ENCODE measurements at places on chromosomes 5 and 9.

DNA sequence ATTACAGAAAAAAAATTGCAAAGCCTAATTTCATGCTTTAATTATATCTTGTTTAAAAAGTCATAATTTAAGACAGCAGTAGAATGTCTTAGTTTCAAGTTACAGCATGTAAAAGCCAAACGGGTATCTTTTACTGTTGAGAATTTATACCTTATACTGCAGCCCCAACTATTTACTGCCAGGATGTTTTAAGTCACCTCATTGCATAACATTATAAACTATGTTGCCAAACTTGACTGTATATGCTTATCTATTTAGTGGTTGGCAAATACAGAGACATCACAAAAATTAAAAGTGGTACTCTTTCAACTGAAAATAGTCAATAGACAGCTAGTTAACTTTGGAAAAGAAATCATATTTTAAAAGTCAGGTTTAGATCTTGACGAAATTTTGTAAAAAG is 119.5 kb downstream of the EDIL3 start:
- DNase-seq: no peak

- no peak for DNase-seq
Measured at GRCh38 chr9:134947265-134947955, 29.7 kb upstream of the FCN1 start.

DNA sequence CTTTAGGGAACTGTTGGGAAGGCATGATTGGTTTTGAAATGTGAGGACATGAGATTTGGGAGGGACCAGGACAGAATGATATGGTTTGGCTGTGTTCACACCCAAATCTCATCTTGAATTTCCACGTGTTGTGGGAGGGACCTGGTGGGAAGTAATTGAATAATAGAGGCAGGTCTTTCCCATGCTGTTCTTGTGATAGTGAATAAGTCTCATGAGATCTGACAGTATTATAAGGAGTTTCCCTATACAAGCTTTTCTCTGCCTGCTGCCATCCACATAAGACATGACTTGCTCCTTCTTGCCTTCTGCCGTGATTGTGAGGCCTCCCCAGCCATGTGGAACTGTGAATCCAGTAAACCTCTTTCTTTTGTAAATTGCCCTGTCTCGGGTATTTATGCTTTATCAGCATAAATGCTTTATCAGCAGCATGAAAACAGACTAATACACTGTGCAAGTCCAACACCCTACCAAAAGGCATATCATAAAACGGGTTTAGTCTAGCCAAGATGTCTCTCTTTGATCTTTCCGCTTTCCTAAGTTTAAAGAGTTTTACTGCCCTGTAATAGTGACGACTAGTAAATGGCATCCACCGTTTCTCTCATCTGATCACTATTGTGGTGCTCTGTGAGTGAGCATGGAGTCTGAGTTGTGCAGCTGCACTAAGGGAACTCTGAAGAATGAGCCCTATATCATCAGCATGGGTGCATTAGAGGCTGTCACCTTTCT is 12.9 kb upstream of the ZNF782 start:
- DNase-seq: no peak

DNA sequence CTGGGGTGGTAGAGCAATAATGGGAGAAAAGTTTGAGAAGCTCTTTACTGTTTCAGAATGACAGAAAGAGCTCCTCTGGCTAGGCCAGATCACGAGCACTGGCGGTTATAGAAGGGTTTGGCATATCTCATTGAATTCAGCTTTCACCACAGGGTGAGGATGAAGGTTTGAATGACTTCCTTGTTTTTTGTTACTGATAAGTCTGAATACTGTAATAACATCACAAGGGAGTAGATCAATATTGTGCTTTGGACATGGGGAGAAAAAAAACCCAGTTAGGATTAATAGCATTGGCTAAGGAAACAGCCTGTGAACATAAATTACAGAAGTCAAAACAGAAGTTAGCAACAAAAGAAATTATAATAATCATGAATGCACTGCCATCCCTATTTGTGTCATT is 9.4 kb downstream of the PHAX start:
- DNase-seq: no peak

GRCh38 chr5:164561933-164562872 is 1056.8 kb downstream of the MAT2B start:
- peak; percentile 93 for DNase-seq

- DNase-seq: no peak
Measured at GRCh38 chr9:34158362-34158869, 20.4 kb upstream of the UBAP1 start.

DNA sequence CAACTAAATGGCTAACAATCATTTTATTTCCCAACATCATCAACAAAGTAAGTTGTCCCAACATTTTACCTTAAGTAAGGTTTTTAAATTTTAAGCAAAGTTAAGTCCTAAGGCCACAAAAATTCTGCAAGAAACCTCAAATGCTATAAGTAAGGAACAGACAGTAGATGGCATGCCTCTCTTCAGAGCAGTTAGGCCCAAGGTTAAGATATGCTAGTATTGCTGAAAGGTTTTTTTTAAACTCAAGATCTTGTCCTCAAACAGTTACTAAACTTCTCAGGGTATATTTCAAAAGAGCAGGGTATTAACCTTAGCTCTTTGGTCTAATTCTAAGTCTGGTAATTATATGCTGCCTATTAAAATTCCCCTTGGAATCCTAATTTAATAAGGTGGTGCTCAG is 35.1 kb downstream of the PJA2 start:
- peak; percentile 52 for DNase-seq

- no peak for DNase-seq
Measured at GRCh38 chr5:166031926-166032325, 2259.5 kb upstream of the WWC1 start.

DNA sequence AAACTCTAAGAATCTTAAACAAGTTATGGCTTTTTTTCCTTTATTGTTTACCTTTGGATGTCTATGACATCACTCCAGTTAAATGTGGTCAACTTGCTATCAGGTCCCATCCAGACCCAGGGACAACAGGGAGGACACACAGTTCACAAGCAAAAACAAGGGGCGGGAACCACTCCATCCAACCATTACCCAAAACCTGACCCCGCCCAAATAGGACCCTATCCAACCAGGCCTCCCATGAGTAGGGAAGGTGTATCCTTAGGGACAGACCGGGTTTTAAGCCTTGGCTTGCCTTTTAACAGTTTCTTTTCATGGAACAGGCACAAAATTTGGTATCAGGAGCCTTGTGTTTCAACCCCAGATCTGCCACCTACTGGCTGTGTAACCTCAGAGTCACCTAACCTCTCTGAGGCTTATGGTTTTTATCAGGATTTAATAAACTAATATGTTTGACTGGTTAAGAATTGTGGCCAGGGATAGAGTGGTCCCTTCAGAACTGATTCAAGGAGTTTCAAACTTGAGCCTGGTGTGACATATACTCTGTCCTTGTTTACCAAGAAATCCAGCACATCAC is 127.7 kb upstream of the RAD23B start:
- no peak for DNase-seq

DNA sequence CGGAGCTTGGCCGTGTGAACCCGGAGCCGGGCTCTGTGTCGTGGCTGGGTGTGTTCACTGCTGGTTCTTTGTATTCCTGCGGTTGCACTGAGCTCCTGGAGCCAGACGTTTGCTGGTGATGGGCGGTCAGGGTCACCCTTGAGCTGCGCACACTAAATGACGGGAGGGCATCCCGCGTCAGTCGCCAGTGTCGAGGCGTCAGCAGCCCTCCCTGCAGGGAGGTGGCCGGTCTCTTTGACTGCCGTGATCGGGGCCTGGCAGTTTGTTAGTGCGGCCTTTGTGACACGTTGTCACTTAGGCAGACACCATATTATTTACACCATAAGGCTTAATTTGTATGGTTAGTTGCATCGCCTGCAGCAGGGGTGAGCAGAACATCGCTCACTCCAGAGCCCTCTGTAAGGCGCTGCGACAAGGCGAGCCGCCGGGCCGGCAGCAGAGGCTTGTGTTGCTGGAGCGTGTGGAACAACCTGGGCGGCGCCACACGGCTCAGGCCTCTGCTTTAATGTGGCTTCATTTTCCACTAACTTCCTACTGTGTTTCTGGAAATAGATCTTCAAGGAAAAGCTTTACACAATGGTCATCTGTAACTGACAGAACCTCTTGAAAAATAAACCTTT is 8.3 kb downstream of the NDUFS6 start:
- DNase-seq: no peak

- DNase-seq: no peak
Measured at GRCh38 chr5:19487480-19487879, 500.5 kb downstream of the CDH18 start.

GRCh38 chr9:134240361-134240760 is 76.0 kb upstream of the RNU6ATAC start:
- DNase-seq: no peak

DNA sequence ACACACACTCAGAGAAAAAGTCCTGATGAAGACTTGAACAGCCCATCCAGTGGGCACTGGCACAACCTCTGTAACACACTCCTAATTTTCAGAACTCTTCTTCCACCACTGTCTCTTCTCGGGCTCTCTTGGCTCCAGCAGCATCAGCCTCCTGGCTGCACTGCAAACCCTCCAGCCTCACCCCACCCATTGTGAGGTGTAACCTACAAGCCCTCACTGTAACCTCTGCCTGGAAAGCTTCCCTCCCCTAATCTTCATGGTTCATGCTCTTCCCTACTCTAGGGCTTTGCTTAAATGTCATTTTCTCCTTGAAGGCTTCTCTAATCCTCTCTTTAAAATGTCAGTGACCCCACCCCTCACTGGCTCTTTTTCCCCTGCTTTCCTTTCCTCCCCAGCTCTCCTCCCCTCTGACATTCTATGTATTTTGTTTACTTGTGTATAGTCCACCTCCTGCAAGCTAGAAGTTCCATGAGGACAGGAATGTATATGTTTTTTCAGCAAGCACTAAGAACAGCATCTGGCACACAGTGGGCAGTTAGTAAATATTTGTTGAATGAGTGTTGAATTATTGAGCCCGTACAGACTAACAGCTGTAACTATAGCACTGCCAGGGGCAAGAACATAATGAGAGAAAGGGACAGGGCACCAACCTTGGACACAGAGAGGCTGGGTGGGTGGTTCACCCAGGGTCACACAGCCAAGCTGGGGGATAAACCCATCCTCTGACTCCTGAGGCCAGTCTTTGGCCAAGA is 76.4 kb downstream of the ESM1 start:
- DNase-seq: no peak

- no peak for DNase-seq
Measured at GRCh38 chr9:21415493-21416267, 6.8 kb downstream of the IFNA8 start.

DNA sequence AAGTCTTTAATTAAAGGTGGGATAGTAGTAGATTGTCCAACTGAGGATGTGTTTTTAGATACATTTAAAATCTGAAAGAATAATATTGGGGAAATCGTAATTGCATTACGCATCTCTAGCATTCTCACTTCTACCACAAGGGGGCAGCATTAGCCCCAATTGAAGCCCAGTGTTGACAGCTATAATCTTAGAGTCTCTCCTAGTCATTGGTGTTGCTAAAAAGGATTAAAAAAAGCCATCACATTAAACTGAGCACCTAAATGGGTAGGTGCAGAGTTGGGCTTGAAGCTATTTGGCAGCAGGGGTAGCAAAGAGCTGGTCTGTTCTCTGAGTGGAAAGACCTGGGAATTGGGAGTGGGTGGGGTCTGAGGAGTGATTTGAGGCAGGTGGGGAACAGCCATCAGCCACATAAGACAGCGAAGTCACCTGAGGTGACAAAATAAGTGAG is 177.2 kb downstream of the OSTF1 start:
- peak; percentile 30 for DNase-seq

- DNase-seq: no peak
Measured at GRCh38 chr5:32522429-32523143, 62.8 kb upstream of the SUB1 start.

DNA sequence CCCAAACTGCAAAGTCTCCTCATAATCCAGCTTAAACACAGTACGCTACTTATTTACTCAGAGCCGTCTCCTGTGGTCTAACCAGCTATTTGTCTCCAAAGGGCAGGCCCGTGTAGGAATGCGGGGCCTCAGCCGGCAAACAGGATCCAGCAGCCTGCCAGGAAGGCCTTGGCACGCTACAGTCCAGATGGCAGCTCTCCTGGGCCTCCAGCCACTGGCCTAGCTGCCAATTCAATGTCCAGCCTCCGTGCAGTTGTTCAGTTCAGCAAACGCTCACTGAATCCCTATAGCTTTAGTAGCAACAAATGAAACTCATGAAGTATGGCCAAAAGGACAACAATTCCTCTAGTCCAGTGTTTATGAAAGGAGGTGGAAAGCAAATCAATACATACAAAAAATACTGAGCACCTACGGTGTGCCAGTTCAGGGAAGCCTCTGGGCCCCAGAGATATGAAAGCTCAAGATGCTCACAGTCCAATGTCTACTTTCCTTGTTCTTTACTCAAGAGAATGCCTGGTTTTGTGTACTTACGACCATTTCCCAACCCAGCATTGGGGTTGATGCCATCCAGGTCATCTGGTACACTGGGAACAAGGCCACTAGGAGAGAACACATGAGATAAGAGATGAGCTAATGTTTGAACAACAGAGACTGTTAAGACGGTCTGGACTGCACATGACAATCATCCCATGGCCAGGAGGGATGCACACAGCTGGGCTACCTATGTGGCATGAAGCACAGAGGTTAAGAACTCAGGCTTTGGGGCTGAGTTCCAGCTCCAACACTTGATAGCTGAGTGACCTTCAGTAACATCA is 8.3 kb downstream of the CDK5RAP2 start:
- DNase-seq: no peak

DNA sequence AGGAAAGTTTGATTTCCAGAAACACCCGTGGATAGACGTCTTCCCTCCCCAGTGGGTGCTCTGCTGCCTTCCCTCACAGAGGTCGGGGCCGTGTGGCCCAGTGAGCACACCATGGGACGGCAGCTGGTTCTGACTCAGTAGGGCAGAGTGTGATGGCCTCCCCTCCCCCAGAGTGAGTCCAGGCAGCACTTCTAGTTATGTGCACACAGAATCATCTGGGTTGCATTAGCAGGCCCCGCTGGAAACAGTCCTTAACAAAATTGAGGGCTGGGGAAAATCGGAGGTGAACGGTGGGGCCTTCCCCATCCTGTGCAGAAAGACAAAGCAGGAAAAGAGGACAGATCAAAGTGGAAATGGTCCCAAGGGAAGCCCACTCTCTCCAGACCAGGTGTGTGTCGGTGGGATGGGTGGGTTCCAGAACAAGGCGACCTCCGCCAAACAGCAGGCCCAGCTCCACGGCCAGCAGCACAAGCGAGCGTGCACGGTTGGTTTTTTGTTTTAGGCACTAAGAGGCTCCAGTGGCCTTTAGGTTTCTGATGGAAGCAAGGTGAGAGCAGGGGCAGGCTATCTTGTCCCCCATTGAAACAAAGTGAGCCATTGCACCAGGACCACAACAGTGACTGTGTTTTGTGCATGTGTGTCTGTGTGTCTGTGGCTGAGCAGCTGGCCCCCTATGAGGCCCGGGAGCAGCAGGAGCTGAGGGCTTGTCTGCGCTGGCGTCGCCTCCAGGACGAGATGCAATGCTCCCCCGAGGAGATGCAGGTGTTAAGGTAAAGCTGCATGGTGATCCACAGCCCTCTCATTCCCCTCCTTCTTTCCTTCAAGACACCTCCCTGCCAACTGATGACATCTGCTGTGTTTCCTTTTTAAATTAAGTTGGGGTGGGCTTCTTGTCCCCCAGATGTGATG is 201.5 kb downstream of the AOPEP start:
- DNase-seq: no peak

DNA sequence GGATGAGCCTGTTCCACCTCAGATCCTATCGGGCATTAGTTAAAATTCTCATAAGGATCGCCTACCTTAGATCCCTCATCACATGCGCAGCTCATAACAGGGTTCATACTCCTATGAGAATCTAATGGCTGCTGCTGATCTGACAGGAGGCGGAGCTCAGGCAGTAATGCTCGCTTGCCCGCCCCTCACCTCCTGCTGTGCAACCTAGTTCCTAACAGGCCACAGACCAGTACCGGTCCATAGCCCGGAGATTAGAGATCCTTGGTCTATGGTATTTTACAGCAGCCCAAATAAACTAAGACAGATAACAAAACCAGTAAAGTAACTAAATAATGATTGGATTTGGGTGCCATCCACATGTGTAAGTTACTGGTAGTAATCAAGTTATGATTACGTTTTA is 17.5 kb downstream of the GOLPH3 start:
- no peak for DNase-seq
